Activated CD4-positive, alpha-beta T cell treated with anti-CD3 and anti-CD28 coated beads, Interleukin-2, amount 10 ng/mL, durations not matched to agents 24 days and 14 days (primary cell): ENCODE measurements at places on chromosomes 2 and 18. TPM values are rescaled to one million over a fixed set of nuclear protein-coding genes. Genes with fewer than 3 reads are reported as not detected.
A peak's percentile ranks its signal among the peaks of the same experiment; 100 is the strongest.

- H3K4me1 ChIP-seq = no peaks in the 10 kb centered on the region
- H3K27ac ChIP-seq = no peak overlapping the region
- H3K36me3 ChIP-seq = no peaks in the 10 kb centered on the region
- no peak overlapping the region for H3K4me3 ChIP-seq
Observed at GRCh38 chr2:4882421-4882820, 809.8 kb upstream of the SOX11 start.

Gene TUBA3E
- not detected in 2 replicates for total RNA-seq

Gene HAUS1
- 49.5 and 49.6 TPM in 2 replicates for total RNA-seq

GRCh38 chr18:48942554-48943261 lies 8.1 kb downstream of the SMAD7 start:
- peaks cover 92% of the 10 kb centered on the region for H3K4me1 ChIP-seq
- peaks cover 77% of the 10 kb centered on the region for H3K36me3 ChIP-seq
- H3K27ac ChIP-seq = no peak overlapping the region
- H3K4me3 ChIP-seq = peak overlapping the region; percentile 82

Gene ATP8B1
- 0.24 TPM in 1 of 2 replicates, not detected in the other for total RNA-seq

- no peaks in the 10 kb centered on the region for H3K4me1 ChIP-seq
- H3K4me3 ChIP-seq = no peak overlapping the region
- no peaks in the 10 kb centered on the region for H3K36me3 ChIP-seq
- H3K27ac ChIP-seq = no peak overlapping the region
Observed at GRCh38 chr18:31030574-31031278, 11.8 kb downstream of the DSC3 start.

GRCh38 chr2:68789603-68790002 lies 55.0 kb downstream of the ARHGAP25 start:
- H3K27ac ChIP-seq = no peak overlapping the region
- no peak overlapping the region for H3K4me3 ChIP-seq
- H3K27me3 ChIP-seq = no peaks in the 10 kb centered on the region

Gene ICOS
- total RNA-seq = 111 and 114 TPM in 2 replicates

Gene SRD5A2
- not detected in 2 replicates for total RNA-seq

Gene PROC
- 0.12 TPM in 1 of 2 replicates, not detected in the other for total RNA-seq

- H3K27ac ChIP-seq = no peak overlapping the region
- H3K4me3 ChIP-seq = no peak overlapping the region
- peaks cover 5% of the 10 kb centered on the region for H3K4me1 ChIP-seq
- DNase-seq = no peak
- peaks cover 7% of the 10 kb centered on the region for H3K36me3 ChIP-seq
Observed at GRCh38 chr18:49076654-49077166, 125.9 kb upstream of the SMAD7 start.

Gene ZAP70
- total RNA-seq = 240 and 242 TPM in 2 replicates

GRCh38 chr18:42338683-42339082 lies 383.6 kb downstream of the PIK3C3 start:
- H3K27ac ChIP-seq = no peak overlapping the region
- no peaks in the 10 kb centered on the region for H3K36me3 ChIP-seq
- no peaks in the 10 kb centered on the region for H3K4me1 ChIP-seq
- no peak for DNase-seq

GRCh38 chr2:120272763-120273481 lies 20.3 kb downstream of the RALB start:
- peaks cover 58% of the 10 kb centered on the region for H3K36me3 ChIP-seq
- peaks cover 50% of the 10 kb centered on the region for H3K4me1 ChIP-seq
- no peaks in the 10 kb centered on the region for H3K27me3 ChIP-seq
- DNase-seq = no peak
- peak overlapping the region; percentile 35 for H3K27ac ChIP-seq

Gene FHOD3
- not detected in 2 replicates for total RNA-seq

- H3K27me3 ChIP-seq = no peaks in the 10 kb centered on the region
- H3K36me3 ChIP-seq = no peaks in the 10 kb centered on the region
- H3K27ac ChIP-seq = no peak overlapping the region
- DNase-seq = peak; percentile 57
- H3K4me3 ChIP-seq = no peak overlapping the region
- H3K4me1 ChIP-seq = no peaks in the 10 kb centered on the region
Observed at GRCh38 chr2:133063775-133064174, 393.8 kb upstream of the LYPD1 start.

DNA sequence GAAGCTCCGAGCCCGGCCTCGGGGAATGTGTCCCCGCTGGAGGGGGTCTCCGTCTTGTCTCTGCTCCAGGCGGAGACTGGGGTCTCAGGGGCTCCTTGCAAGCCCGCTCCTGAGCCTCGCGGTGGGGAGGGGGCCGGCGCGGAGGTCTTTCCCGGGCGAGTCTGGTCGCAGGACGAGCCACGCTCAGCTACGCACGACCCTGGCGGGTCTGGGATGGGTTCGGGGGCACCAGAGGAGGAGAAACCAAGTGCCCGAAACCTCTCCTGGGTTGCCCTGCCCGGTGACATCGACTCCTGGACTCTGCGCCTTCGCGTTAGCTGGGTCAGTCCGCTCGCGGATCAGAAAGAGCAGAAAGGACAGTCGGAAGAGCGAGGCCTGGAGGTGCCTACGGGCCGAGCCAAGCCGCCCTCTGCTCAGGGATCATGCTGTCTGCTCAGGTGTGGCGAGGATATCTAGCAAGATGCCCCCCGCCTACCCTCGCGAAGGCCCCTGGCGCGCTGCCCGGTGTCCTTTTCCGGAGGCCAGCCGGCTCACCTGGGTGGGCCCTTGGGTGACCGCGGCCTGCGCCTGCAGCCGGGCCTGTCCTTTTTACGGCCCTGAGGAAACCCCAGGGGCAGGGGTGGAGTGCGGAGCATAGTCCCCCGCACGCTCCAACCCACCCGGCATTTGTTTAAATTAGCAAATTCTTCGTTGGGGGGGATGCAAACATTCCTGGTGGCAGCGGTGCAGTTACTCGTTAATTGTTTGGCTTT lies 58.7 kb downstream of the SNORC start:
- peaks cover 2% of the 10 kb centered on the region for H3K4me1 ChIP-seq
- H3K4me3 ChIP-seq = peak overlapping the region; percentile 35
- no peak for DNase-seq
- peaks cover 62% of the 10 kb centered on the region for H3K27me3 ChIP-seq
- no peaks in the 10 kb centered on the region for H3K36me3 ChIP-seq

GRCh38 chr2:86783615-86784339 lies 6.9 kb downstream of the CD8A start:
- no peak for DNase-seq
- H3K4me1 ChIP-seq = no peaks in the 10 kb centered on the region
- no peak overlapping the region for H3K27ac ChIP-seq
- peaks cover 29% of the 10 kb centered on the region for H3K27me3 ChIP-seq
- H3K4me3 ChIP-seq = no peak overlapping the region

DNA sequence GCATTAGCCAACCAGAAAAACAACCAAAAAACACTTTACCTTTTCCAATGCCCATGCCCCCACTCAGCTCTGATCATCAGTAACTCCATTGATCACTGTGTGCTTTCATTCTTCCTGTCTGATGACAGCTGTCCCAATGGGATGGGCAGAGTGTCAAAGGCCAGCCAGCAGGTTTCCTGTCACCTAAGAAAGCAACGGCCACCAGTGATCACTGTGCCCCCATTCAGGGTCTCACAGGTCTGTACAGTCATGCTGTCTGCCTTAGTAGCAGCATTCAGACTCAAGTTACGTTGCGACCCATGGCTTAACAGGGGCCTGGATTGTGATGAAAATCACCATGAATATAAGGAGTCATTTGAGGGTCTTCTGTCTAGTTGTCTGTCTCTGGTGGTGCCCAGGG lies 184.5 kb downstream of the MGAT5 start:
- no peak for DNase-seq
- H3K27me3 ChIP-seq = no peaks in the 10 kb centered on the region
- no peaks in the 10 kb centered on the region for H3K36me3 ChIP-seq
- no peak overlapping the region for H3K4me3 ChIP-seq
- H3K4me1 ChIP-seq = no peaks in the 10 kb centered on the region

DNA sequence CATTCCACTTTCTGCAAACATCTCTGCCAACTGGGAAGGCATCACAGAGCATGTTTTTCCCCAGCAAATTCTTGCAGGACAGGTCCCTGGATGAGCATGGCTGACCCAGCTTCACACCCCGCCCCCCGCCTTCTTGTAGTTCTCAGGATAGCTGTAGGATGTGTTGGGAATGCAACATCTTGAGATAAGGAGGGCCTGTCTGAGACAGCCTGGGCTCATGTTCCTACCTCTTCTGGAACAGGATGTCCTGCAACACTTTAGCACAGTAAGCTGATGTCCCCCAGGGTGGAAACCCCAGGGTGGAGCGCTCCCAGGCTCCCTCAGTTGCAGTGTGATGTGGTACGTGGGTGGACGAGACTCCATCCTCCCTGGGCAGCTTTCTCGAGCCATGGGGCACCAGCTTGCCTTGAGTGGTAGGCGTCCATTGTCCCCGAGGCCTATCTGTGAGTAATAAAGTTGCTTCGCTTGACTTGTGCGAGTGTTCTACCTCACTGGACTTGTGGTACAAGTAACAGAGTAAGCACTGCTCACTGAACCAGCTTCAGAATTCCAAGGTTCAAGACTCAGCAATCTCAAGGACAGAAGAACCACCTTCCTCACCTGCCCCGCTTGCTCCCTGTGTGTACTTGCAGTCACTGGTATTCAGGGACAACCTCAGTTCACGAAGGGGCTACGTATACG lies 48.6 kb downstream of the EMX1 start:
- no peak overlapping the region for H3K27ac ChIP-seq
- no peak for DNase-seq
- H3K4me3 ChIP-seq = no peak overlapping the region

- H3K27ac ChIP-seq = peak overlapping the region; percentile 83
- H3K36me3 ChIP-seq = peaks cover 6% of the 10 kb centered on the region
- DNase-seq = no peak
- H3K4me1 ChIP-seq = peaks cover 14% of the 10 kb centered on the region
Observed at GRCh38 chr2:169693360-169693759, 845 bp downstream of the CFAP210 start.

DNA sequence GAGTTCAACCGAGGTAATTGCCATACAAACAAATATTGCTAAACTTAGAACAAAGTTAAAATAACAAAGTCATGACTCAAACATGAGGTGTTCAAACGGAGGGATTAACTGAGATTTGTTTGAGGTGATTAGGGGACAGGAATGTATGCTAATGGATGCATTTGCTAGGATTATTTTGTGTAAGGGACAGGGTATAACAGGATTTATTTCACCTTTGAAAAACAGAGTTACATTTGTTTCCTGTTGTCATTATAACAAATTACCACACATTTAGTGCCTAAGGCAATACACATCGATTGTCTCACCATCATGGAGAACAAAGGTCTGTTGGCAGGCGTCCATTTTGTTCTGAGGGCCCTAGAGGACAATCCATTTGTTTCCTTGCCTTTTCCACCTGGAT lies 304.3 kb upstream of the CNTNAP5 start:
- H3K4me1 ChIP-seq = no peaks in the 10 kb centered on the region
- no peaks in the 10 kb centered on the region for H3K27me3 ChIP-seq
- H3K27ac ChIP-seq = no peak overlapping the region
- no peak overlapping the region for H3K4me3 ChIP-seq
- DNase-seq = no peak

Gene GALNT14
- total RNA-seq = 0.31 and 0.33 TPM in 2 replicates

DNA sequence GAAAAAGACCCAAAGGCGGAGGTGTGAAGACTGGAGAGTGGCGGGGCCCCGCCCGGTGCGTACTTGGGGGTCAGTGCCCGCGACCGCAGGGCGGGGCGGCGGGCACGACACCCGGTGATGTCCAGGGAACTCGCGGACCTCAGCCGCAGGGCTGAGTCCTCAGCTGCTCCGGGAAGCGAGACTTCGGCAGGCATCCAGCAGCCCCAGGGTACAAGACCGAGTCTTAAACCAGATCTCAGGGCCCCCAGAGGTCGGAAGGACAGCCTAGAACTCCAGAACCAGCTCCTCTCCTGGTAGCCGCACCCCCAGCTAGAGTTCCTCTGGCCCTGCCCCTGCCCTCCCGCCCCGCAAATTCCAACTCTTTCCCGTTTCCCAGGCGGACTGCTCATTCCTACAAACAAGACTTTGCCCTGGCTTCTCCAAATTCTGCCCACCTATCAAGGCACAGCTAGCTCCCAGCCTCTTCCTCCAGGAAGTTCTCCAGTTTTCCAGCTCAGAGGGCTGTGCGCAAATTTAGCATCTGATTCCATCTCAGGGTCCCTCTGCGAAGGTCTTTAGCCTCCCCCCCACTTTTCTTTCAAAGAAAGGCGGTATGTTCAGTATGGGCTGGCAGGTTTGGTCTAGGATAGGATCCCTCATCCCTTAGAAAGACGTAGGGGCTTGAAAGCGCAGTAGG lies 26.0 kb upstream of the NOTO start:
- H3K4me3 ChIP-seq = peak overlapping the region; percentile 88
- peaks cover 22% of the 10 kb centered on the region for H3K4me1 ChIP-seq
- peaks cover 64% of the 10 kb centered on the region for H3K27me3 ChIP-seq
- peak overlapping the region; percentile 49 for H3K27ac ChIP-seq
- no peaks in the 10 kb centered on the region for H3K36me3 ChIP-seq

GRCh38 chr2:225090746-225091145 lies 48.5 kb upstream of the DOCK10 start:
- H3K4me1 ChIP-seq = peaks cover 2% of the 10 kb centered on the region
- H3K27me3 ChIP-seq = peaks cover 21% of the 10 kb centered on the region
- DNase-seq = no peak
- H3K27ac ChIP-seq = no peak overlapping the region
- no peaks in the 10 kb centered on the region for H3K36me3 ChIP-seq

DNA sequence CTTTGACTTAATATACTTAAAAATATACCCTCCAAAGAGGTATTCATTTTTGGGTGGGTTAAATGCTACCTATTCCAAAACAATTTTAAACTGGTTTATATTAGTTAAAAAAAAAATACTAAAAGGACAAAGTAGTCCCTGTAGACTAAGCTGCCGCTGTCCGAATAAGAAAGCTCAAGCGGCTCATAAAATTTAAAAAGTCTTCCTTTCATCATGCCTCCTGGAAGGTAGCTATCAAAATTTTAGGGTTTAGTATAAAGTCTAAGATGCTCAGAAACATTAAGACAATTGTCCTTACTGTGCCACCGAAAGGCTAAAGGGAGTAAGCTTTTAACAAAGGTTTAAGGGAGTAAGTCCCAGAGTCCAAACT lies 440 bp upstream of the UGGT1 start:
- H3K4me1 ChIP-seq = peaks cover 23% of the 10 kb centered on the region
- no peaks in the 10 kb centered on the region for H3K27me3 ChIP-seq
- H3K36me3 ChIP-seq = peaks cover 3% of the 10 kb centered on the region
- DNase-seq = no peak
- peak overlapping the region; percentile 93 for H3K27ac ChIP-seq
- peak overlapping the region; percentile 89 for H3K4me3 ChIP-seq

DNA sequence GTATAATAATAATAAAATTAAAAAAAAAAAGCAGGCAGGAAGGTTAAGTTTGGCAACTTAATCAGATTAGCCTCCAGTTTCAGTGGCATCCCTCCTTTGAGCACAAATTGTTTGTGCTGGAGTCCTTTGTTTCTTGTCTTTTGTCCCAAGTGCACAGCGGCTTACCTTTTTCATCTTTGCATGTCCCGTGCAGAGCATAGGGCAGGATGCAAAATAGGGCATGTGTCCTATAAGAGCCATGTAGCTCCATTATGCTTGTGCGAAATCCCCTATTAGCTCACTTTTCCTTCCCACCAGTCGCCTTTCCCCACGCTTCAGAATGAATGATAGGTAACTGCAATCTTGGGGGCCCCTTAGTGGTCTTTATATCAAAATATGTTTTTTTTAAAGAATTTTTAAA lies 216.8 kb downstream of the TSN start:
- peaks cover 7% of the 10 kb centered on the region for H3K27me3 ChIP-seq
- H3K4me1 ChIP-seq = no peaks in the 10 kb centered on the region
- H3K27ac ChIP-seq = no peak overlapping the region
- no peak overlapping the region for H3K4me3 ChIP-seq
- no peaks in the 10 kb centered on the region for H3K36me3 ChIP-seq
- no peak for DNase-seq
